Activated CD4-positive, alpha-beta T cell treated with anti-CD3 and anti-CD28 coated beads, Interleukin-2, amount 50 U/mL, for 16 hours (primary cell): ENCODE measurements at places on chromosomes 3 and 15.

DNA sequence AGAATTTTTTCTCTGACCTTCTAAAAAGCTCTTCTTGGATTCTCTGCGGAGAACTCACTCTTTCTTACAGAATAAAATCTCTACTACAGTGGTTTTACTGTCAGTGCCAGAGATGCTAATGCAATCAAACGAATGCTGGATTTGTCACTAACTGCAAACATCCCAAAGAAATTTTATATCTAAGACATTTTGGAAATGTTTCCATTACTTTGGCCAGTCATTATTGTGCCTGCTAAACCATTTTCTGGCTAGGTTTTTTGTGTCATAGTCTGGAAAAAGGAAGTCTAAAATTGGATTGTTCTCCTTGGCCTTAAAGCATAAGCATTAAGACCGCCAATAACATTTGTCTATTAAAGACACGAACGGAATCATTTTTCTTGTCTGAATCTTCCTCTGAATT lies 54.0 kb downstream of the PLOD2 start:
- DNase-seq: no peak

DNA sequence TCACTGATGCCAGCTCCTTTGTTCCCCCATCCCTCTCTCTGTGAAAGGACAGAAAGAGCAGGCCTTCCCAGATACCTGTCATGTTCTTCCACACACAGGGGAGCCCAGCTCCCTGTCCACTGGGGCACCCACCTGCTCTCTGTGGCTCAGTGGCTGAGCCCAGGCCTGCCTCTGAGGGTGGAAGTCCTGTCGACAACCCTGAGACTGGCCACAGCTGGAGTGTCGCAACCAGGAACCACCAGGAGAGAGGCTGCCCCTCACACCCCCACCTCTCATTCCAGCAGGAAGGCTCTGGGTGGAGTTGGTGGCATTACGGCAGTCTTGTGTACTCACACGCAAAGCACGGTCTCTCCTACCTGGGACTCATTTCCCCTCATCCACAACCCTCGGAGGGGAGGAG lies 66.3 kb downstream of the MEGF11 start:
- no peak for DNase-seq

GRCh38 chr15:67082007-67082536 lies 16.7 kb downstream of the SMAD3 start:
- peak; percentile 82 for DNase-seq

GRCh38 chr3:178304758-178305467 lies 231.3 kb upstream of the KCNMB2 start:
- no peak for DNase-seq

GRCh38 chr15:48191574-48192225 lies at the start of gene CTXN2:
Gene CTXN2, plus strand, starts transcription at chr15:48191665. Its CDS starts 9,636 bp downstream, at chr15:48201301.
- DNase-seq: no peak

- no peak for DNase-seq
These were observed 90.8 kb downstream of the OXNAD1 start for GRCh38 chr3:16355828-16356227.

DNA sequence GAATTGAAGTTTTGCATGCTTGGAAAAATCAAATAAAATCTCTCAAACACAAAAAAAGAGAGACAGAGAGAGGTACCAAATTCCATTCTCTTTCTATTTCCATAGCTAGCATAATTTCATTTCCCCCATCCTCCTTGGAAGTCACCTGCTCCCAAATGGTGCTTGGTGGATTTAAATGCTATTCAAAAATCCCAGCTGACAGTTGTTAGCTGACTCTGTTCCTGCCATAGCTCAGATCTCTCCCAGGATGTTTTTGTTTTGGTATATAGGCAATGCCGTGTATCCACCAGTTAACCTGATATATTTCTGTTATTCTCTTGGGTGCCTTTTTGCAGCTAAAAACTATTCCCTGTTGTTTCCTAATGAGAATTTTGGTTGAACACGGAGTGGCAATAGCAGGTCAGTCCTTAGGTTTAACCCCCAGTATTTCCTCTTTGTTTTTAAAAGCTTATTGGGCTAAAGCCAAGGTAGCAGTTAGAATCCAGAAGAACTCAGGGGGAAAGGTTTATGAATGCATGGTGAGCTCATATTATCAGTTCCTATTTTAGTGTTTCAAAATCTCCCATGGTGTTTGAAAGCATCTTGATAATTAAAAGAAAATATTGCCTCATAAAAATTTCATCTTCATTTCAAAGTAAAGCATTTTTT lies 240.0 kb upstream of the GBE1 start:
- no peak for DNase-seq

- DNase-seq: no peak
These were observed 33.4 kb downstream of the SH3BP5 start for GRCh38 chr3:15299036-15299435.

DNA sequence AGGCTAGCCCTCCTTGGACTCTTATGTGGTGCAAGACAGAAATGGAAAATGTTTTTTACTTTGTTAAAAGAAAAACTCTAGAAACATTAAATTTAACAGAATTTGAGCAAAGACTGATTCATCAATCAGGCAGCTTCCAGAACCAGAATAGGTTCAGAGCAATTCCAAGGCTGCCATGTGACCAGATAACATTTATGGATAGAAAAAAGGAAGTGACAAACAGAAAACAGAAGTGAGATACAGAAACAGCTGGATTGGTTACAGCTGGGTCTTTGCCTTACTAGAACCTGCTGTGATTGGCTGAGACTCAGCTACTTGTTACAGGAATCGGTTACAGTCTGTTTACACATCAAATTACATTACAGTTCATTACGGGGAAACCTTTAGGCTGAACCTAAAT lies 22.5 kb upstream of the OTOL1 start:
- DNase-seq: no peak

DNA sequence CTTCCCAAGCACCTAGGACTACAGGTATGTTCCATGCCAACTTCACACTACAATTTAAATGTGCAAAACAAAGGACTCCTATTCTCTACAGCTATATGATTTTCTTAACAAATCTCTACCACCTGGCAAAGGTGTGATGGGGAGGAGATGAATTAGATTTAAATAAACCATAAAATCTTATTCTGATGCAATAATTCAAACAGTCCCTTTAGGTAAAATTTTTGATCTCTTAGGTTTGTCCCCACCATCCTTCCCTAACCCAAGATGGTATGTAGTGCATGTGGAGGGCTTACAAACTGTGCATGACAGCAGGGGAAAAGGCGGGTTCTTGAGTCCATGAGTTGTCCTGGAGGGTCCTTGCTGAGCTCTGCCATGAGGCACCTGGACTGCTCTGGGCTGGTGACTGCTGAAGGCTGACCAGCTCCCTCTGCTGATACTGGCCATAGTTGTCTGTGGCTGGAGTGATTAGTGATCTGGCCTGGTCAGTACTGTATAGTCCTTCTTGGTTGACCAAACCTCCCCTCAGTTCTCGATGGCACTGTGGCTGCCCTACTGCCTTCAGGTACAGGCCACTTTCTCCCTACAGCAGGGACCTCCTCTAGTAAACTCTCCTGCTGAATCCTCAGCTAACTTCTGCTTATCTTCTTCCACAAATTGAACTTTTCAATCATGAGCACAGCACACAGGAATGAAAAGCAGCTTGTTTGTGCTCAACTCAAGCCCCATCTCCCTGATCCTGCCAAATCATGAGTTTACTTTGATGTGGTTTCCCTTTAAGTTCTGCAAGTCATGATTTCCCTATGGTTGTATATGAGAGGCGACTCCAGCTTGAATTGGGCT lies 30.1 kb downstream of the CFAP161 start:
- DNase-seq: no peak

DNA sequence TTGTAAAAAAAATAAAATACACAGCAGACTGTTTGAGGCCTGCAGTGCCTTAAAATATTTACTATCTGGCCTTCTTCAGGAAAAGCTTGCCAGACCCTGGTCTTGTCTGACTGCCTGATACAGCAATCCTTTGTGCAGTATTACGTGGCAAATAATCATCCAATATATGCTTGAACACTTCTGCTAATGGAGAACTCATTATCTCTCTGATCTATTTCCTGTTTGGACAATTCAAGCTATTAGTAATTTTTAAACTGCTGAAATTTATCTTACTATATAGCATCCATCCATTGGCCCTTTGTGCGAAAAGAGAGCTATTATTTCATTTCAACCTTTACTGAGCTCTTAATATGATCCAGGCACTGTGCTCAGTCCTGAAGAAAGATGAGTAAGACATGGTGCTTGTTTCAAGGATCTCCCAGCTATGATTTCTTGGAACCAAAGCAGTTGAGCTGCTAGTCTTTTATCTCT lies 15.9 kb downstream of the ATG7 start:
- DNase-seq: no peak

GRCh38 chr3:148459931-148460513 lies 237.7 kb upstream of the AGTR1 start:
- no peak for DNase-seq

DNA sequence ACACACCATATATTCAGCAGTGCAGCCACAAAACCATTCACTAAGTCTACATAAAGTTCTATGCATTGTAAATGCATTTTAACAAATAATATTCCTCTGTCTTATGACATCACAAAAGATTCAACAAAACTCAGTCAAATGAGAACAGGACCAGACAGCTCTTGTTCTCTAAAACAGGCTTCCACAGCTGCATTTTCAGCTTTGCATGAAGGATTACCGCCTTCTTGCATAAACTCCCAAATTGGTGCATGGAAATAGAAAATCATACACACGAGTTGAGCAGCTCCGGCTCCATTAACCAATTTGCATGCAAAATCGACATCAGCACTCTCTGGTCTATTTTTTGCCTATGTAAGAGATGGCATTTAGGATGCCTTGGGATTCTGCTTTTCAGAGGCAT lies 66.4 kb downstream of the RFTN1 start:
- DNase-seq: no peak

- DNase-seq: no peak
These were observed 96.4 kb upstream of the SLCO2A1 start for GRCh38 chr3:134126153-134126552.

GRCh38 chr15:29920515-29920914 lies 98.2 kb upstream of the TJP1 start:
- no peak for DNase-seq

GRCh38 chr3:18841422-18842343 lies 306.6 kb upstream of the KCNH8 start:
- no peak for DNase-seq

GRCh38 chr3:3578718-3579117 lies 220.5 kb upstream of the LRRN1 start:
- no peak for DNase-seq

GRCh38 chr3:85875589-85875988 lies 916.8 kb downstream of the CADM2 start:
- DNase-seq: no peak

DNA sequence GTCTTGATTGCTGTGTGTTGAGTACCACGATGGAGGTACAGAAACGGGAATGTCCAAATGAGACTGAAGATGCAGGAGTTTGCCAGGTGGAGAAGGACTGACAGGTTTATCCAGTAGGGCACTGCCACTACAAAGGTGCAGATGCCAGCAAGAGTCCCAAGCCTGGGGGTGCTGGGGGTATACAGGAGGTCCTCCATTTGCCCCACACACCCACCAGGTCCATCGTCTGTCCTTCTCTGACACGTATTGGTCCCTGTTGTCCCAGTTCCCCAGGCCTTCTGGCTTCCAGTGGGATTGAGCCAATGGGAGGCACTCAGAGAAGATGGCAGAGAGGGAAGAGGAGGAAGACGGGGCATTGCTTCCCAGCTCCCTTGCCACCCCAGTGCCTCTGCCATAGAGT lies 6.6 kb downstream of the HAPLN3 start:
- DNase-seq: no peak

DNA sequence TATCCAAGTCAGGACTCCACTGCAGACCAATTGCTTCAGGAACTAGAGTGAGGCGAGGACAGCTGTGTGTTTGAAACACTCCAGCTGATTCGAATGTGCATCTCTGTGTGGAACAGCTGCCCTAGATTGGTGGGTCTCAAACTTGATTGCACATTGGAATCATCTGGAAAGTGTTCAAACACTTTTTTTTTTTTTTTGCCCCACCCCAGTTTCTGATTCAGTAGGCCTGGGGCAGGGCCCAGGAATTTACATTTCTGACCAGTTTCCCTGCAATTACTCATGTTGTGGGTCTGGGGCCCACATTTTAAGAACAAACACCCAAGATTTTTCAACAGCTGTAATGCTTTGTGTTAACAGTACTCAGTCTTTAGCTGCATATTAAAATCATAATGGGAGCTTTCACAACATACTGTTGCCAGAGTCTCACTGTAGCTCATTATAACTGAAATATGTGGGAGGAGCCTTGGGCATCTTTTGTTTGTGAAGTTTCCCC lies 156.6 kb downstream of the NR1D2 start:
- DNase-seq: peak; percentile 2

- DNase-seq: no peak
These were observed 524.9 kb downstream of the ZNF385D start for GRCh38 chr3:21226086-21226485.

DNA sequence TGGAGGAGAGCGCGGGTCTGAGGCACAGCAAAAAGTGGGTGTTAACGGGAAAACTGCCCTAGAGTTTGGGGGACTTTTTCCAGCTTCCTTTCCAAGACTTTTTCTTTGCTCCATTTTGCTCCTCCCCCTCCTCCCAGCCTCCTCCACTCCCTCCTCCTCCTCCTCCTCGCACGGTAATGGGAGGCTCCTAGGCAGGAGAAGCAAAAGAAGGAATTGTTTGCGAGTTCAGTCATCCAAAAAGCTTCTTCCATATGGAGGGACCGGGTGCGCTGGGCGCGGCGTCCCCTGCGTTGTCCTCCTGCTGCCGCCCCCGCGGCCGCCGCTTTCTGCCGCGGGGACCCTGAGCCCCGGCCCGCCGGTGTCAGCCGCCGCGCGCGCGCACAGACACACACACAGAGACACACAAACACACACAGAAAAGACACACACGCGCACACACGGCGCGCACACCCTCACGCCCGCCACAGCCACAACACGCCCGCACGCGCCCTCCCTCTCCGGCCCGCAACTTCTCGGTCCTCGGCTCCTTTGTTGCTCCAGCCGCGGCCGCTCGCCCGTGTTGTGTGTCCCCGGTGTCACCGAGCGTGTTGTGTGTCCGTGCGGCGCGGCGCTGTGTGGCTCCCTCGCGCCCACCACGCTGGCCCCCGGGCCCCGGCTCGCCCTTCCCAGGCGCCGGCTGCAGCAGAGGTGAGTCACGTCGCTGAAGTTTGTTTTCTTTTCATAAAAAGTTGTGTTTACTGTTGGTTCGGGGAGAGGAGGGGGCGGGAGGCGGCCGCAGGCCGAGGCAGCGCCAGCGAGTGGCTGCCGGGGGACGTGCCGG lies at the start of gene BOC:
BOC (plus strand) TSS at position 228 of the 820 bp plus-strand sequence. CDS start 38,246 bp downstream, outside the sequence.
- no peak for DNase-seq

GRCh38 chr15:45943240-45943639 lies 308.4 kb downstream of the SQOR start:
- no peak for DNase-seq

DNA sequence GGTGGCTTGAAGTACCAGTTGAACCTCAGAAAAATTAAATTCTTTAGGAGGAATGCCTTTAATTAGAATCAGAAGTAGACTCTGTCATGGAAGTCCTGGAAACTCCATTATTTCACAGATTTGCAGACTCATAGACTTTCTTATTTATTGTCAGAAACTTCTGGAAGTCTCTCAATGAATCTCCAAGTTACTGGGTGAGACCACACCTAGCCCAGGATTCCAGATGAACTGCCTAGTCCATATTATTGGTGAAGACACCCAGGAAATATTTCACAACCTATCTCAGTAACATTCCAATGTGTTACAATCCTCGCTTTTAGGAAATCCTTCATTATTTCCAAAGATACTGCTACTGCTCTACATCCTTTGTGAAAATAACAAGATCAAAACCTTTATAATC lies 6.5 kb upstream of the THBS1 start:
- DNase-seq: no peak
